Pancreas (tissue), 10 donors: ENCODE measurements at places on chromosomes 7 and 10. TPM values are rescaled to one million over a fixed set of nuclear protein-coding genes. Genes with fewer than 3 reads are reported as not detected.

DNA sequence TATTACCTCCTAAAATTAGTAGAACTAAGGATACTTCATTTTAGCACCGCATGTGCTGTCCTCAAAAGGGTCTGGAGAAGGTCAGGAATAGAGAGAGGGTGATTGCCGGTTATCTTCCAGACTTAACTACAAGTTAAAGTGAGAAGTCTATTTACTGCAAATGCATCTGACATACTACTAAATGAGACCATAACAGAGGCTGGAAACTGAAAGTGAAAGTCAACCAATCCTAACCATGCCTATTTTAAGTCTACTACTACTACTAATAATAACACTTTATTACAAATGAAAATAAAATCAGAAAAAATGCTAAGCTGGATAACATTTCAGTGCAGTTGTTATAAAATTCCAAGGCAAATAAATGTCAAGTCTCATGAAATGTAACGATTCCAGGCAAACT is 244.7 kb downstream of the KIF20B start:
- no peak for DNase-seq
- H3K27me3 ChIP-seq: no peaks in the 10 kb centered on the region
- no peak overlapping the region for H3K27ac ChIP-seq
- no peak overlapping the region for H3K4me3 ChIP-seq
- H3K36me3 ChIP-seq: no peaks in the 10 kb centered on the region
- no peaks in the 10 kb centered on the region for H3K4me1 ChIP-seq

- no peak overlapping the region for H3K27ac ChIP-seq
- DNase-seq: no peak
- H3K4me1 ChIP-seq: no peaks in the 10 kb centered on the region
- H3K36me3 ChIP-seq: no peaks in the 10 kb centered on the region
- no peak overlapping the region for H3K4me3 ChIP-seq
- no peaks in the 10 kb centered on the region for H3K27me3 ChIP-seq
These were observed 245.2 kb upstream of the PRSS58 start for GRCh38 chr7:142503036-142503435.

GRCh38 chr10:8927705-8928104 is 873.2 kb downstream of the GATA3 start:
- no peak for DNase-seq
- H3K4me1 ChIP-seq: no peaks in the 10 kb centered on the region
- no peak overlapping the region for H3K4me3 ChIP-seq
- H3K27me3 ChIP-seq: no peaks in the 10 kb centered on the region
- H3K36me3 ChIP-seq: no peaks in the 10 kb centered on the region
- no peak overlapping the region for H3K27ac ChIP-seq

- H3K27me3 ChIP-seq: no peaks in the 10 kb centered on the region
- H3K4me3 ChIP-seq: no peak overlapping the region
- no peak overlapping the region for H3K27ac ChIP-seq
- H3K36me3 ChIP-seq: no peaks in the 10 kb centered on the region
- no peaks in the 10 kb centered on the region for H3K4me1 ChIP-seq
These were observed 6.1 kb upstream of the CAV2 start for GRCh38 chr7:116493449-116493848.

GRCh38 chr7:150405584-150406311 is 26.6 kb downstream of the ZNF775 start:
- no peaks in the 10 kb centered on the region for H3K36me3 ChIP-seq
- peak overlapping the region; percentile 28 for H3K4me3 ChIP-seq
- no peaks in the 10 kb centered on the region for H3K27me3 ChIP-seq

GRCh38 chr7:6158424-6159096 is 113.9 kb downstream of the CYTH3 start:
- H3K27me3 ChIP-seq: no peaks in the 10 kb centered on the region
- no peaks in the 10 kb centered on the region for H3K4me1 ChIP-seq
- H3K27ac ChIP-seq: no peak overlapping the region
- H3K4me3 ChIP-seq: no peak overlapping the region

- H3K4me1 ChIP-seq: no peaks in the 10 kb centered on the region
- no peak overlapping the region for H3K27ac ChIP-seq
- no peak overlapping the region for H3K4me3 ChIP-seq
- H3K36me3 ChIP-seq: no peaks in the 10 kb centered on the region
- no peak for DNase-seq
- no peaks in the 10 kb centered on the region for H3K27me3 ChIP-seq
These were observed 332.1 kb downstream of the CRPPA start for GRCh38 chr7:16089191-16089590.

- no peak for DNase-seq
- no peaks in the 10 kb centered on the region for H3K27me3 ChIP-seq
- no peaks in the 10 kb centered on the region for H3K36me3 ChIP-seq
- no peak overlapping the region for H3K27ac ChIP-seq
- H3K4me1 ChIP-seq: no peaks in the 10 kb centered on the region
These were observed 108.5 kb downstream of the ELAPOR2 start for GRCh38 chr7:86950944-86951343.

DNA sequence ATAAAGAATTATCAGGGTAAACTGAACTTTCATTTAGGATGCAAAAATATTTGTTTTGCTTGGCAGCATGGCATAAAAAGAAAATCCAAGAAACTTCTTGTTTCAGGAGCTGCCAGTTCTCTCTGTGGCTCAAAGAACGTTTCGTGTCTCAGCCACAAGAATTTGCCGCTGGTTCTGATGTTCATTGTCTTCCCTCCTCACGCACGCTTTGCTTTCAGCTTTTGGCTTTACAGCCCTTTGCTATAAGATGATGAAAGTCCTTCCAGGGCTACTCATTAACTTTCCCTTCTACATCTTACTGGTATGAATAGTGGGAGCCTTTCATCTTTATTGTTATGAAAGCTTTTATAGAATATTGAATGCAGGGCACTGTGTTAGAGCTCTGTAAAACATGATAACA is 124.7 kb downstream of the BICC1 start:
- no peaks in the 10 kb centered on the region for H3K36me3 ChIP-seq
- H3K27ac ChIP-seq: no peak overlapping the region
- DNase-seq: no peak
- H3K4me3 ChIP-seq: no peak overlapping the region
- no peaks in the 10 kb centered on the region for H3K27me3 ChIP-seq

- H3K4me1 ChIP-seq: no peaks in the 10 kb centered on the region
- H3K36me3 ChIP-seq: no peaks in the 10 kb centered on the region
- no peak overlapping the region for H3K4me3 ChIP-seq
These were observed 373.0 kb upstream of the SMIM30 start for GRCh38 chr7:113491305-113491704.

GRCh38 chr10:81876253-81877077 is 1.5 kb downstream of the NRG3 start:
- H3K4me3 ChIP-seq: no peak overlapping the region
- H3K27ac ChIP-seq: no peak overlapping the region
- H3K36me3 ChIP-seq: no peaks in the 10 kb centered on the region
- DNase-seq: no peak
- no peaks in the 10 kb centered on the region for H3K4me1 ChIP-seq
- H3K27me3 ChIP-seq: peaks cover 27% of the 10 kb centered on the region

DNA sequence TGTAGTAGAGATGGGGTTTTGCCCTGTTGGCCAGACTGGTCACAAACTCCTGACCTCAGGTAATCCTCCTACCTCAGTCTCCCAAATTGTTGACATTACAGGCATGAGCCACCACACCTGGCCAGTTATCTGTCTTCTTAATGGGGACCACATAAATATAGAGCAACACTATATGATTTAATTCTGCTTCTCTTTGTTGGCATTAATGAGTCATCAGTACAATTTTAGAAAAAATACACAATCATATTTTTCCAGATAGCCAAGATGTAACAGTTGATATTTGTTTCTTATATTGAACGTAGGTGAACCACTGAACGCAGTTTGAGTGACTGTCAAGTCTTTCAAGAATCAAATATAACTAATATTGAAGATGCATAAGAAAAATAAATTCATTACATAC is 48.5 kb downstream of the LCOR start:
- peaks cover 34% of the 10 kb centered on the region for H3K4me1 ChIP-seq
- H3K36me3 ChIP-seq: no peaks in the 10 kb centered on the region
- H3K4me3 ChIP-seq: no peak overlapping the region
- no peaks in the 10 kb centered on the region for H3K27me3 ChIP-seq

DNA sequence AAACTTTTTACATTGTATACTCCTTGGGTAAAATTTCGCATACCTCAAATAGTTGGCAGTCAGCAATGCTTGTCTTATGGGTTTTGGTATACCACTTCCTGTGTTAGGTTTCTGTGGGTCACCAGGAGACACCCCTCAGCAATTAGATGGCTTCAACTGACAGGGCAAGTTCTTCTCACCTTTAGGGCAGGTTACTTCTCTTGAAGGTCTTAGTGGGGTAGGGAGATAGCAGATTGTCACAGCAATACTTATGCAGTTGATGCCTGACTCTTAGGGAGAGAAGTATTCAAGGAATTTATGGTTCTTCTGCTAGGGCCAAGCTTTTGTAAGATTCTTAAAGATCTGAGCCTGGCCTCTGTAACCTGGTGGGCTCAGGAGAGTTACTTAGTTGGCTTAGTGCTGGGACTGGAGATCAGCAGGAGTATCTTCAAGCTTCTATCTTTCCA is 42.9 kb downstream of the MKLN1 start:
- peaks cover 5% of the 10 kb centered on the region for H3K4me1 ChIP-seq
- H3K27ac ChIP-seq: no peak overlapping the region

DNA sequence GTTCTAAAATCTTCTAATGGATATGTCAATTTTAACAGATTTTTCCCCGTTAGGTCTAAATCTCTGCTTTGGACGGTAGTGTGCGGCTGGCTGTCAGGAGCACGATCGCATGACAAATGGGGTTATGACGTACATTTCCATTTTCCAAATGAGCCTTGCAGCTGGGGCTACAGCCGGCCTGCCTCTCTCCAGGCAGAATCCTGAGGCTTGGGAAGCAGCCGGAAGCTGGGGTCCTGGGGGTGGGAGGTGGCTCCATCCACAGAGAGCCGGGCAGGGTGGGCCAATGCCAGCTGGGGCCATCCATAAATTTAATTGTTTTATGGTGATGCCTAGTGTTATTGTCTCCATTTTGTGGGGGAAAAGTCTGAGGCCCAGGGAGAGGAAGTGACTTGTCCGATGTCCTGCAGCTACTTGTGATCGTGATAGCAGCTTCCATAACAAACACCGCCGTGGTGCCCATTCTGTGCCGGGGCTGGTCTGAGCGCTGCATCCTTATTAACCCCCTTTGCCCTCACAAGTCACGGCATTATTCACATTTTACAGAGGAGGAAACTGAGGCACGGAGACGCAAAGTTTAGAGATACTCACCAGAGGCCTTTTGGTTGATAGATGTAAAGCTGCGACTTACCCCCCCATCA is 53.0 kb upstream of the EBF3 start:
- no peaks in the 10 kb centered on the region for H3K4me1 ChIP-seq
- no peak overlapping the region for H3K27ac ChIP-seq
- H3K4me3 ChIP-seq: no peak overlapping the region

Gene C10orf53
- total RNA-seq: not detected

Gene ATRNL1
- total RNA-seq: 3.4 TPM

Gene AGR2
- 13.7 TPM for total RNA-seq

Gene FBXO24
- total RNA-seq: 0.88 TPM

Gene TMEM184A
- total RNA-seq: 25.2 TPM

Gene REEP3
- total RNA-seq: 8.9 TPM

Gene CWF19L1
- total RNA-seq: 8.0 TPM

Gene SUPV3L1
- 8.6 TPM for total RNA-seq
